HepG2 (cell line): ENCODE measurements at places on chromosomes 13 and 19. TPM values are rescaled to one million over a fixed set of nuclear protein-coding genes. Genes with fewer than 3 reads are reported as not detected.

DNA sequence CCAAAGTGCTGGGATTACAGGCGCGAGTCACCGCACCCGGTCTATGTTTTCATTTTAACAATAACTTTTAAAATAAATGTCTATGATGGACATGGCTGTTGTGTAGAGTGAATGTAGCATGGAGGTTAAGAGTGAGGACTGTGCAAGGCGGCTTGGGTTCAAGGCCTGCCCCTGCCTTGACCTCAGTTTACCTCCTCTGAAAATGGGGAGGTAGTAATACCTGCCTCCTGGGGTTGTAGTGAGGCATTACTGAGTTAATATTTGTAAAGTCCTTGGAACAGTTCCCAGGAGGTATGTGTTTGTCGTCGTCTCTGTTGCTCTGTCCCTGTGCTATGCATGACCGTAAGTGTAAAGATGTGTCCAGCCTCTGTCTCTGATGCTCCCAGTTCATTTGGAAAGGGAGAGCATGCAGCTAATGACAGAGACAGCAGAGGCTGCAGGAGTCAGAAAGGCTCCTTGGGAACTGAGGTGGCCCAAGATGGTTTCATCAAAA is 9.4 kb downstream of the GARRE1 start:
- DNase-seq: peak; percentile 36

- DNase-seq: no peak
Measured at GRCh38 chr19:18932216-18932841, 8.7 kb downstream of the HOMER3 start.

GRCh38 chr19:46748325-46749109 is 2.3 kb upstream of the STRN4 start:
- DNase-seq: peak; percentile 54

GRCh38 chr19:12930002-12930645 is 3.4 kb downstream of the FARSA start:
- DNase-seq: no peak

GRCh38 chr19:34276614-34277013 is 22.3 kb downstream of the GARRE1 start:
- DNase-seq: no peak

DNA sequence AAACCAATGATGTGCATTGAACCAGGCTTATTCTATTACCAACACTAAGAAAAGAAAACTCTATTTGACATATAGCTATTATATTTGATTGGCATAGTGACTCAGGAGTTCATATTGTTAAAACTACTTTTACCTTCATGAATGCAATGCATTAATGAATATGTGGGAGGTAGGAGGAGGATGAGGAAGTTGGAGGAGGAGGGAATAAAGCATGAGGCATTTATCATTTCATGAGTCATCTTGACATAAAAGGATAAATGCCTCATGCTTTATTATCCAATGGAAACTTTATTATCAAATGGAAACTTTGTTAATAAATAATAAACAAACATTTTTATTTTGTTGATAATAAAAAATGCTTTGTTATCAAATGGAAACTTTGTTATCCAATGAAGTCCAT is 116.5 kb downstream of the SPRY2 start:
- DNase-seq: no peak

GRCh38 chr13:40969169-40969901 is 49.8 kb downstream of the ELF1 start:
- DNase-seq: no peak

GRCh38 chr19:16824658-16825311 is 4.4 kb upstream of the SIN3B start:
- DNase-seq: no peak

The CILP2 gene
- 0.09 TPM in 1 of 2 replicates, not detected in the other for total RNA-seq

The TNNI3 gene
- 3.5 and 3.7 TPM in 2 replicates for total RNA-seq

The ZNF90 gene
- 3.8 and 4.0 TPM in 2 replicates for total RNA-seq

The VSTM2B gene
- total RNA-seq: not detected in 2 replicates

The CDK8 gene
- total RNA-seq: 16.4 and 21.3 TPM in 2 replicates
